ENCODE measurements at places on chromosomes 5 and 9.

DNA sequence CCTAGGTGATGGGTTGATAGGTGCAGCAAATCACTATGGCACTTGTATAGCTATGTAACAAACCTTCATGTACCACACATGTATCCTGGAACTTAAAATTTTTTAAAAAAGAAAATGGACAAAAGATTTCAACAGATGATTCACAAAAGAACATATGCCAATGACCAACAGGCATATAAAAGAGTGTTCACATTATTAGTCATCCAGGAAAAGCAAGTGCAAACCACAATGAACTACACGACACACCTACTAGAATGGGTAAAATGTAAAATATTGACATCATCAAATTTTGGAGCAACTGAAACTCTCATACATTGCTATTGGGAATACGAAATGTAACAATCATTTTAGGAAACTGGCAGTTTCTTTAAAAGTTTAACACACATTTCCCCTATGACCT lies 109.9 kb downstream of the YIPF5 start:
- DNase-seq: no peak

DNA sequence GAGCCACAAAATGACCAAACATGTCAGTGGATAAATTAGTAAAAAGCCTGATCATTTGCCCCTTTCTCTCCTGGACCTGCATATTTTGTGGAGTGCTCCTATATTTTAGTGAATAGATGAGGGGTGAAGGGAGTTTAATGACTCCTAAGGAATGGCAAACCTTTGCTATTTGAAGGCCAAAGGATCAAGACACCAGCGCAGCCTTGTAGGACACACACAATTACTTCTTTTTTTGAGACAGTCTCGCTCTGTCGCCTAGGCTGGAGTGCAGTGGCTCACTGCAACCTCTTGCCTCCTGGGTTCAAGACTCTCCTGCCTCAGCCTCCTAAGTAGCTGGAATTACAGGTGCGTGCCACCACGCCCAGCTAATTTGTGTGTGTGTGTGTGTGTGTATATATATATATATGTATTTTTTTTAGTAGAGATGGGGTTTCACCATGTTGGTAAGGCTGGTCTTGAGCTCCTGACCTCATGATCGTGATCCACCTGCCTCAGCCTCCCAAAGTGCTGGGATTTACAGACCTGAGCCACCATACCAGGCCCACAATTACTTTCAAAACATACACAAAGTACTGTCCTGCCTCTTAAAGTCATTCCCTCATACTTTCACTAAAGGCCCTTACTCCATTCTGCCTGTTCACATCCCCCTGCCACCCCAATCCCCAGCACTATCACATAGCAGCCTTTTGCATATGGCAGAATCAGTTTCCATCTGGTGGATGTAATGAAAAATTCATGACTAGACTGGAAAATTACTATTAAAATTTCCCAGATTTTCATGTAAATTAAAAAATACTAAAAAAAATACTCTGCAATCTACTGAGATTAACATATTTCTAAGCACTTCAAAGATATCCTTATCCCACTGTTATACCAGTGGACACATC lies 60.4 kb downstream of the CSNK1A1 start:
- no peak for DNase-seq

DNA sequence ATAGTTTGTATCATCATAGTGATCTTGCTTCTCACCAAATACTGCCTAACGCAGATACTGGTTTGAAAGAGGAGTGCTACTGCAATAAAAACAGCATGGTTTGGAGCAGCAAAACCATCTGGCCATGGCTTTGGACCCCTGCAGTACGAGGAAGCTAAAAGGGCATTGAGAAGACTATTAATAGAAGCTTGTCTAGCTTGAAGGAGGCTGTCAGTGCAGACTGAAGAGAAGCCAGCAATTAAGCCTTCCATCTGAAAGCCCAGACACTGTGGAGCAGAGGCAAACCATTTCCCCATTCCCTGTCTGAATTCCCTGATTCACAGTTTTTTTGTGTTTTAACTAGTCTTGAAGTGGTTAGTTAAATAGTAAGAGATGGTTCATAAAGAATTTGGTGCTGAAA lies 281.6 kb downstream of the PTPRD start:
- DNase-seq: no peak

DNA sequence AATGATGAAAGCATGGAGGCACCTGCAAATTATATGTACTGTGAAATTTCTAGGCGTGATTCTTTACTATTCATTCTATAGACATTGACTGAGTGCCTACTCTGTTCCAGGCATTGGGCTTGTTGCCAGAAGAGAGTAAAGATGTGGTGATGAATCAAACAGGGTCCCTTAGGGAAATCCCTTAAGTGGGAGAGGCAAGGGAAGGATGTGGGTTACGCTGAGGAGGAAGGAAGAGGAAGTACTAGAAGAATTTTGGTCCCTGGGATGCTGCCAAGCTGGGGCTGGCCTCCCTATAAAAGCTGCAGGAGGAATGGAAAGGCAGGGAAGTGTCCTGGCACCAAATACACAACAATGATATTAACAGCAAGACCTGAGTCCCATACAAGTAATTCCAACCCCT lies 76.7 kb upstream of the SPOCK1 start:
- no peak for DNase-seq
